ENCODE measurements at places on chromosomes 3 and 15.

DNA sequence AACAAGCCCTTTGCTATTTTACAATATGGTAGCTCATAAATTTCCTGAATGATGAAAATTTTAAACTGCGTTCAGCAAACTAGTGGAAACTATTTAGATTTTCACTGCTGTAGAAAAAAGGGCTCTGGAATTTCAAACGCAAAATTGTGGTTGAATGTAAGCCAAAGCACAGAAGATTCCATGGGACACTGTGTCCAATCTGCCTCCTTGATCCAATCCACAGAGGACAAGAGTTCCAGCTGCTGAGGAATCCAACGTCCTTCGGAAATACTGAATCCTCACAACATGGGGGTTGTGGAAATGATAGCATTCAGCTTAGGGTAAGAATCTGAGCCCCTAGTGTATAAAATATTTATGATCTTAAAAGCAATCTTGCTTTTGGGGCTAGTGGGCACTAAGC lies 161.0 kb downstream of the PLD1 start:
- DNase-seq = no peak

DNA sequence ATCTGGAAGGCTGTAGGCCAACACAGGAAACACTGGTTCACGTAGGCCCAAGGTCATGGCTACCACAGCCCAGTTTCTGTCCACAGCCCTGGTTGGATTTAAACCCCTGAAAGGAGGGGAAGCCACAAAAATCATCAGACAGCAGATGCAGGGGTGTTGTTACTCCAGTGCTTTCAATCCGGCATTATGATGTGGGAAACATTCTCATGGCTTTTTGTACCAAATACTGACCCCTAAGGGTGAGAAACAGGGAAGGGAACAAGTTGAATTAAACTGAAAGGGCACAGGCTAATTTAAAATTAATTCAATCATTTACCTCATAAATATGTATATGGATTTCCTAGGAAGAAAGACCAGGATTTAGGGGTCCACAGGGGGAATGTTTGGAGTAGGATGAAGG lies 375.6 kb downstream of the CTNNB1 start:
- no peak for DNase-seq

DNA sequence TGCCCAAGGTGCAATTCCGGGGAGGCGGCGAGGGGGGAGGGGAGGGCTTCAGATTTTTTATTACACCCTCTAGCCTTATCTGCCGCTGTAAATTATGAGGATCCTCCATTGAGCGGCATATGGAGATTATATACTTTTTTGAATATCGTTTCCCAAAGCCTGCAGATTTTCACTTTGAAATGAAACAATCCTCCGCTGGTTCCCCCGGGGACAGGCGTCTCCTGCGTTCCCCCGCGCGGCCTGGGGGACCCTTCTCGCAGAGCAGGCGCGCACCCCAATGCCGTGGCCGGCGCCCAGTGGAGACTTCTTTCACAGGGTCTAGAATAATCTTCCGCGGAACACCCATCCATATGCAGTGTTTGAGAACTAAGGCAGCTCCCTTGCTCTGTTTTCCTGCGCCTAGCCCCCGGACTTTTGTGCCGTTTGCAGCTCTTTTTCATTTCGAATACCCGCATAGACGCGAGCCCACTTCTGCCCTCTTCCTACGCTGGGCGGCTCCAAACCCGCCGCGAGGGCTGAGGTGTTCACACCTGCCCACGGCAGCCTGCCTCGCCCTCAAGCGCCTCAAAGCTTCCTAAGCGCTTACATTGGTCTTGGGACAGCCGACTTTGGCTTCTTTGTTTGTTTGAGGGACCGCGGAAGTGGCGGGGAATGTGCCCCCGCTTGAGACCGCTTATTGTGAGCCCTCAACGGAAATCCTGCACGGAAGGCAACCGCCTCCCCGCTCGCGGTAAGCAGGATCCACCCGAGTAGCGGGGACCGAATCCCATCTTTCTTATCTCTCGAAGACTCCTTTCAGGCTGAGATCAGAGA lies 7.5 kb downstream of the SOX14 start:
- no peak for DNase-seq

DNA sequence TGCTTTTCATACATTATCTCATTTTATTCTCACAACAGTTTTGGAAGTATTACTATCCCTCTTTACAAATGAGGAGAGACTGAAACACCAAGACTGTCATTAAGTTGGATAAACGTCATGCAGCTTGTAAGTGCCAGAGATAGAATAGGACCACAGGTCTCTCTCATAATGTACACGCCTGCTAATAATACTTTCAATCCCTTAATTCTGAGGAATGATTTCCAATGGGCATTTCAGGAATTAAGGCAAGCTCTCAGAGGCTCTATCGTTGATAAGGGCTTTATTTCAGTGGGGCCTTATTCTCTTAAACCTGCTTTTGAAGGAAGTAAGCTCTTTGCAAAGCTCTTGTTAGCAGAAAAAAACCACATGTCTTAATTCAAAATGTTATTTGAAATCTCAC lies 229.1 kb downstream of the NFKBIZ start:
- no peak for DNase-seq

GRCh38 chr15:67775998-67776397 lies 49.3 kb upstream of the SKOR1 start:
- DNase-seq = no peak

GRCh38 chr3:129606636-129607390 lies at the start of gene PLXND1:
Gene PLXND1 (minus strand): TSS chr3:129606676. CDS start chr3:129606639, 37 bp downstream.
- no peak for DNase-seq

DNA sequence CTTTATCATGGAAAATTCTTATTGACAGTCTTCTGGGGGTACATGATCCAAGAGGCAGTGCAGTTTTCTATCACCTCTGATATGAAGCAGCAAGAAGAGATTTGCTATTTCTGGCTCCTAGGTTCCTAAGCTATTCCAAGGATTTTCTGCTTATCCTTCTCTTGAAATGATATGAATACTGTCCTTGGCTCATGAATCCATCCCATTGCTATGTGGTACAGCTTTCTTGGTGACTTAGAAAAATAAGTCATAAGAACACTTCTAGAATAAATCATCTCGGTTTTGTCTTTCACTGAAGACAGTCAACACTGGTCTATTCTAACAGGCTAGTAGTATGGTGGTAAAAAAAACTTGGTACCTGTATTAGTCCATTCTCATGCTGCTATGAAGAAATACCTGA lies 333.6 kb upstream of the RASGRP1 start:
- no peak for DNase-seq

DNA sequence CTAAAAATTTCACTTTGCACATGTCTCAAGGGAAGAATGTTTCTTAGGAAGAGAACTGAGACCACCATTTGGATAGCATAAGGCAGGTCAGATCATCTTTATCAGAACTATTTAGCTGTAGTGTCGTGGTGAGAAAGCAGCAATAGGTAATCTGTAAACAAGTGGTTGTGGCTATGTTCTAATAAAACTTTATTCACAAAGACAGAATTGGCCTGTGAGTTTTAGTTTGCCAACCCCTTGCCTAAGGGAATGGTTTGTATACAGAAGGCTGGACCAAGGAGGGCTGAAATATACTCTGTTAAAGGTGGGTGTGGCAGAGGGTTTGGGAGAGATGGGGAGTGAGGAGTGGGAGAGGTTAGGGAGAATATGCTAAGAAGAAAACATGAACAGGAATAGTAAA lies 10.6 kb upstream of the RBM5 start:
- DNase-seq = no peak

- no peak for DNase-seq
These were observed 86.4 kb upstream of the SEC13 start for GRCh38 chr3:10407361-10407760.

DNA sequence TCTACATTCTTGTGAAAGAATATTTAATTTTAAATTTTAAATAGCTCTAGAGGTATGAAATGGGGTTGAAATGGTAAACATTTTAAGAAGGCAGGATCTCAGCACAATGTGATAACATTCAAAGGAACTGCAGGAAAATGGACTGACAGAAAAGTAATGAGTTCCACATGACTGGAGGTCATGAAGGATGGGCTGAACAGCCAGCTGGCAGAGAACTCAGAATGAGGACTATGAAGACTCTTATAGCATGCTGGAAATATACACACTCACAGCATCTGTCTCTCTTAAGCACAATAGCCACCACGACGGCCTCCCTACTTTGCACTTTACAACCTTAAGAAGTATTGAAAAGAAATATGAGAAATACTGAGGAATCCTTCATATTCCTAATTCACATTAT lies 94.7 kb downstream of the TNIK start:
- no peak for DNase-seq

GRCh38 chr15:69037977-69038376 lies 23.5 kb downstream of the NOX5 start:
- DNase-seq = no peak

GRCh38 chr15:70164910-70165715 lies 67.4 kb upstream of the TLE3 start:
- DNase-seq = no peak

- no peak for DNase-seq
These were observed 208.8 kb upstream of the IGF1R start for GRCh38 chr15:98439523-98439942.

GRCh38 chr3:50320853-50321335 lies 1.7 kb downstream of the HYAL2 start:
- DNase-seq = no peak

- DNase-seq = no peak
These were observed 8.5 kb upstream of the BDH1 start for GRCh38 chr3:197564097-197564843.

DNA sequence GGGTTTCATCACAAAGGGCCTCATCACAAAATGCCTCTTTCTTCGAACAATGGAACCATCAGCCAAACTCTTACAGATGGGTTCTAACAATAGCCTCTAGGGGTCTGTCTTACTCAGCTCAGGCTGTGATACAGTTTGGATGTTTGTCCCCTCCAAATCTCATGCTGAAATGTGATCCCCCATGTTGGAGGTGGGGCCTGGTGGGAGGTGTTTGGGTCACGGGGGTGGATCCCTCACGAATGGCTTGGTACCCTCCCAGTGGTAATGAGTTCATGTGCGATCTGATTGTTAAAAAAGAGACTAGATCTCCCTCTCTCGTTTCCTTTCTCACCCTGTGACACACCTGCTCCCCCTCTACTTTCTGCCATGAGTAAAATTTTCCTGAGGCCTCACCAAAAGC lies 47.9 kb upstream of the LIPC start:
- no peak for DNase-seq

- no peak for DNase-seq
These were observed 98.4 kb downstream of the IGF2BP2 start for GRCh38 chr3:185726254-185726967.

DNA sequence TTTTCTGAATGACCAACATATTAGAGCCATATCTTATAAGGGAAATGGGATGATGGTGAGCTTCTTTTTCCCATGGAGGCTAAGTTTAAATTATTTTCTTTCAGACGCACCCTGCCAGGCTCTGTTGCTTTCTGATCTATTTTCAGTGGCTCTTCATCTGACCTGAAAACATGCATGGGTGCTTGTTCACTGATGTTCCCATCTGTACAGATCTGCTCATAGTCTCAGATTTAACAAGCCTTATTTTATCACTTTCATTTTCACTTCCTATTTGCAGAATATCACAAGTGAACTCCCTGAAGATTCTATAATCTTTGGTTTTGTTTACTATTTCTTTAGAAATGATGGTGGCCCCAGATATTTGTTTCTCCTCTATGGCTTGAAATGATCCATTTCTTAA lies 31.1 kb upstream of the SUCLG2 start:
- DNase-seq = no peak

DNA sequence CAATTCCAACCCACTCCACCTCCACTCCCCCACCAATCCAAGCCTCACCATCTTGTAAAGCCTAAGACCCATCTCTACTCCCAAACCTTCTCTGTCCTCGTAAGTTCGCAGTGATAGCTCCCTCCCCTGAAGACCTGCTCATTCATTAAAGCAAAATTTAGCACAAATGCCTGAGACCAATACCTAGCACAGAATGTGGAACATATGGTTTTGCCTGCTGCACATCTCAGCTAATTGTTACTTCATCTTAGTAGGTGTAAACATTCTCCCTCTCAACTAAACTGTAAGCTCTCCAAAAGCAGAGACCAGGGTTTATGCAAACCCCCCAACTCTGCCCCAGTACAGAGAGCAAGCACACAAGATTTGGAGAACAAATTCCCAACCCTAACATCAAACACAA lies 20.5 kb downstream of the DCLK3 start:
- DNase-seq = no peak

GRCh38 chr15:41544650-41545015 lies 576 bp upstream of the RPAP1 start:
- no peak for DNase-seq

- no peak for DNase-seq
These were observed 22.6 kb upstream of the LYSMD4 start for GRCh38 chr15:99755692-99756409.

DNA sequence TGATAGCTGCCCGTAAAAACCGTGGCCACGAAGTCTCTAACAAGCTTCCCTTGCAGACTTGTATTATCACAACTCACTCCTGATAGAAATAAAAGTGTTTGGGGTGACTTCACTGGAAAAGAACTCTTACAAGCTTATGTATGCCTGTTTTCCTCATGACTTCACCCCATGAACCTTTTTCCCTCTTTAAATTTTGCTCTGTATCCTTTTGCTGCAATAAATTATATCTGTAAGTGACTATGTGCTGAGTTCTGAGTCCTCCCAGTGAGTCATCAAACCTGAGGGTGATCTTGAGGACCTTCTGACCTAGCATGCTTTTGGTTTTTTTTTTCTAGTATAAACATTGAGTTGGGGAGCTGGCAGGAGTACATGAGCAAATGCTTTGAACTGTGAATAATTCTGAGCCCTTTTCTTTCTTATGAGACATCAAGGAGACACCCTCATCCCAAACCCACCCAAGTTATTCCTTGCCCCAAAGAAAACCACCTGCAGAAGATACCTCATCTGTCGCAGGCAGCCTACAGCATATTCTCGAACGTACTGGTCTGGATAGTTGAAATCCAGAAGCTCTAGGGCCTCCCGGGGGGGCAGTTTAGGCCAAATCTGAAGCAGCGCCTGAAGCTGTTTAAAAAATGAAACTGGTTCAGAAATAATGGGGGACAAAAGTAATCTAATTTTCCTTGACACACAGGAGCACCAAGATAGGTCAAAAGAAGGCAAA lies 85.9 kb downstream of the FAIM start:
- DNase-seq = no peak

DNA sequence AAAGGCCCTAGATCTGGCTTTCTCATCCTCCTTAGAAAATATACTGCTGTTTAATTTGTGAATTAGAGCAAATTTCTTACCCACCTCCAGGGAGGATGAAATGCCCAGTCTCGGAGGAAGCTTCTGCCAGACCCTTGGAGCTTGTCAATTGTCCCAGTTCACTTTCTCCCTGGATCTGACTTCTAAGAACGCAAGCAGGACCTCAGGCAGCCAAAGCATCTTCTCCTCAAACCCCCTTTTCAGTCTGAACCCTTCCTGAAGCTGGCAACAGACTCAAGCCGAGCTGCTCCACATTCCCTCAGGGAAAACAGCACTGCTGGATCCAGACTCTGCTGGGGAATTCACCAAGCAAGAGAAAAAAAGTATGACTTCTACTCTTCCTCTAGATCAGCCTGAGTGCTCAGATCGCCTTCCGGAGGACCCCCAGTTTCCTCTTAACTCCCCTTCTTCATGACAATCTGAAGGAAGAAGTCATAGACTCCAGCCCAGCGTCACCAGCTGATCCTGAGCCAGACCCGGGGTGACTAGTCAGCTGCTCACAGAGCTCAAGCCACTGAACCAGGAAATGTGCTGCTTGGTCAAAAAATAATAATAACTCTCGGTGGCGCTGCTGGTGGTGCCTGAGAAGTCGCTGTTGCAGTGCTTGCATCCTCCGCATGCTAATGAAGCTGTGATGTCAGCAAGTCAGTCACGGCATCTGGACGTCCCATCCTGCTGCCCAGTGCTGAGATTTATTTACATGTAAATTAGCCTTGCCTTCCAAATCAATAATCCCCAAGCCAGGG lies at the start of gene PRICKLE2:
Gene PRICKLE2, minus strand, starts transcription at position 641 of the 785 bp plus-strand sequence. CDS start 26,539 bp downstream, outside the sequence.
- no peak for DNase-seq
